Astrocyte of the cerebellum (primary cell): ENCODE measurements at places on chromosomes 1 and 21.

- no peak for DNase-seq
These were observed 14.4 kb upstream of the EPS8L3 start for GRCh38 chr1:109777980-109778625.

DNA sequence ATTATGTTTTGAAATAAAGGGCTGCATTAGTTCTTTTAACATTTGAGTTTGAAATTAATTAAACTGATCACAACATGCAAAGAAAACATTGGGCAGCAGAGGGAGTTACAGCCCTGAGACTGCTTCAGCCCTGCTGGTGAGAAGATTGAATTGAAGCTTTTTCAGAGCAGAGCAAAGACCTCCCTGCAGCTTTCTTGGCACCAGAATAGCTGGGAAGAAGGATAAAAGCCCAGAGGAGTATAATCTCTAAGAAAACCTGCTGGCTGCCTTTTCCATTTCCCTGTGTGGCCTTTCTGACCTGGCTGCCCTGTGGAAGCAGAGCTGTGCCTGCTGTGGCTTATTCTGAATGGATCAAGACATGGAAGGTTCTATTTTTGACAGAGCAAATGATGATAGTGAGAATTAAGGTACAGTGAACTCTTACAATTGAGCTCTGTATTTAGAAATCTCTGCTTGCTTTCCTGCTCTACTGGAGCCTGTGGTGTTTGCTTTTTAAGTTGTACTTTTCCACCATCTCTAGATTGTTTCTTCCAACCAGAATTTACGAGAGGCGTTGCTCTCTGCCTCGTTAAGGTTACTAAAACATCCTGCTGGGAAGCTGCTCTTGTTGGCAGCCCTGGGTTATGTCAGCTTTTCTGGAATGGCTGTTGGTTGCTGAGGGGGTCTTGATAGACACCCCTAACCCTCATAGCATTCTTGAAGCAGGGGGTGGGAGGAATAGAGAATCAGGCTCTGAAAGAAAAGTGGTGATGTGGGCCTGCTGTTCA lies 9.9 kb downstream of the SNRPE start:
- DNase-seq: peak; percentile 80

- DNase-seq: no peak
These were observed 23.1 kb upstream of the MYSM1 start for GRCh38 chr1:58722967-58723366.

DNA sequence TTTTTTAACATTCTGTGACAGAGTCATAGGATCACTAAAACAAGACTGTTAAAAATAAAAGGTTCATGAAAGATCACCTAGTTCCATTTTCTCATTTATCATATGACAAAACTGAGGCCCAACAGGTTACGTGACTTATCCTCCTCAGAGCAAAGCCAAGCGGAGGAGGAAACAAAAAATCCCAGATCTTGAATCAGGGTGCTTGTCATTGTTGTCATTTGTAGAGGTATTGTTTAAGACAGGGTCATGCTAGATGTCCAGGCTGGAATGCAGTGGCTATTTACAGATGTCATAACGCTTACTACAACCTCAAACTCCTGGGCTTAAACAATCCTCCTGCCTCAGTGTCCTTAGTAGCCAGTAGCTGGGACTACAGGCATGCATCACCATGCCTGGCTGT lies 293.2 kb downstream of the DSCAM start:
- DNase-seq: no peak

DNA sequence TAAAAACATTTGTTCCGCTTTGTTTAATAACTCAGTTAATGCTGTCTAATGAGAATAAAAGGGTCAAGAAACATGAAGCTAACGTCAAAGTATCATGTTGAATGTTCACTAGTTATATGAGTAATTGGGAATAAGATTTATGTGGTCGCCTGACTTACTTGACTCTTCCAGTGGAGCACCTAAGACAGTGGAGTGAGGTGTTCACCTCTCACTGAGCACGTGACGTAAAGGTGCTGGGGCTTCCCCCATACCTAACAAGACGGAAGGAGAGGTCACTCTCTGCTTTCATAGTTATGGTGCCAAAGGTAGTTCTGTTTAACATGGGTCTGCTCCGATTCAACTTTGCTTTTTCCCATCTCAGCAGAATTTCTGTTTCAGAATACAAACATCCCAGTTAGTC lies 686 bp downstream of the KMO start:
- no peak for DNase-seq

GRCh38 chr21:34967509-34968289 lies 81.4 kb downstream of the RUNX1 start:
- no peak for DNase-seq

GRCh38 chr1:198776602-198777029 lies 137.8 kb downstream of the PTPRC start:
- peak; percentile 89 for DNase-seq

DNA sequence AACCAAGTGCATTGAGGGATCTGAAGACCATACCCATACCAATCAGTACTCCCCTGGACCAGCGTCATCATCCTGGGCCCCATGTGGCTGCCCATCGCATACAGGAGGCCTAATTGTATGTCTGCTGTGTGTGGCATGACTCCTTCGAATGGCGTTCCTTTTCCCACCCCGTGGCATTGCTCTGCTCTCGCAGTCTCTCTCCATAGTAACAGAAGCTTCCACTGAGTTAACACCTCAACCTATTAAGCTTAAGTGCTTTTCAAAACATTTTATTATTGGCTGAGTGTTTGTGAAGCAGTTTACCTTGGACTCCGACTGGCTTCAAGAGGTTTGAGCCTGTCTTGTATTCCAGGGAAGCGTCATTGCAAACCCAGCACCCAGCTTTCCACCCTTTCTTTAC lies 187.1 kb upstream of the LMO4 start:
- DNase-seq: no peak

- no peak for DNase-seq
These were observed 214.3 kb upstream of the ESRRG start for GRCh38 chr1:216937491-216937890.

- no peak for DNase-seq
These were observed 843.9 kb downstream of the AMY1C start for GRCh38 chr1:104593413-104594187.

- DNase-seq: no peak
These were observed 28.7 kb downstream of the RIMS3 start for GRCh38 chr1:40636777-40637176.

DNA sequence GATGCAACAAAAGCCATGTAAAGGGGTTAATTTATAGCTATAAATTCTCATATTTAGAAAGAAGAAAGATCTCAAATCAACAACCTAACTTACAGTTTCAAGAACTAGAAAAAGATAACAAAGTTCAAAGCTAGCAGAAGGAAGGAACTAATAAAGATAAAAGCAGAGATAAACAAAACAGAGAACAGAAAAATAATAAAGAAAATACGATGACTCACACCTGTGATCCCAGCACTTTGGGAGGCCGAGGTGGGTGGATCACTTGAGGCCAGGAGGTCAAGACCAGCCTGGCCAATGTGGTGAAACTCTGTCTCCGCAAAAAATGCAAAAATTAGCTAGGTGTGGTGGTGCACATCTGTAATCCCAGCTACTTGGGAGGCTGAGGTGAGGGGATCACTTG lies 12.4 kb upstream of the TMEM183A start:
- DNase-seq: no peak
